ENCODE measurements at places on chromosomes 13 and 19.

DNA sequence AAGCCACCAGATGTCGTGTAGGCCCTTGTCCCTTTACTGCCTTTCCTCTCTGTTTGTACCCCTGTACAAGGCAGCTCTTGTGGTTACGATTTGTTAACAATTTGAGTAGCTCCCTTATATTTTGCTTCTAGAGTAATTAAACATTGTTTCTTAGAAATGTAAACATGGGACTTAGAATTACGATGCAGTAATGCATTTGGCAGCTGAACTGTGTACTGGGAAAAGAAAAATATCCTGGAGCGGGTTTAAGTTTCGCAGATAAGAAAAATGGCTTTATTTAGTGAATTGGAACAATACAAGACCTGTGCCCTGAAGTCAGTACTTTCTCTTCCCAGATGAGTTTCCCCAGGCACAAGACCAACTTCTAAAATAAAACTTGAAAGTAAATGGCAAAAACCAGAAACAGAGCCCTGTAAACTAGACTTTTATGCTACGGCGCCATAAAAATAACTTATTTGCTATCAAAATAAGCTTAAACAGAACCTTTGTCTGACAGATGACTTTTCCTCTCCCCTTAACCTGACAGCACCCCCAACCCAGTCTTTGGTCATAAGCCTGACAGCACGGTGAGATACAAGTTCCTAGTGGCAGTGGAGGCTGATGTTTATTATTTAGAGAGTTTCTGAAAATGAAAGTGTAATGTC is 63.0 kb downstream of the LRCH1 start:
- DNase-seq = no peak

- no peak for DNase-seq
Measured at GRCh38 chr19:34172661-34173192, 423 bp downstream of the LSM14A start.

GRCh38 chr19:10620786-10621185 is 4.6 kb upstream of the SLC44A2 start:
- DNase-seq = no peak

GRCh38 chr13:27827646-27828045 is 35.4 kb downstream of the GSX1 start:
- no peak for DNase-seq

All from type B pancreatic cell (in vitro differentiated cells).